Stimulated activated CD8-positive, alpha-beta memory T cell treated with anti-CD3 and anti-CD28 coated beads, Interleukin-7, amount 100 ng/mL, for 24 hours (primary cell): ENCODE measurements at places on chromosomes 3 and 15.

DNA sequence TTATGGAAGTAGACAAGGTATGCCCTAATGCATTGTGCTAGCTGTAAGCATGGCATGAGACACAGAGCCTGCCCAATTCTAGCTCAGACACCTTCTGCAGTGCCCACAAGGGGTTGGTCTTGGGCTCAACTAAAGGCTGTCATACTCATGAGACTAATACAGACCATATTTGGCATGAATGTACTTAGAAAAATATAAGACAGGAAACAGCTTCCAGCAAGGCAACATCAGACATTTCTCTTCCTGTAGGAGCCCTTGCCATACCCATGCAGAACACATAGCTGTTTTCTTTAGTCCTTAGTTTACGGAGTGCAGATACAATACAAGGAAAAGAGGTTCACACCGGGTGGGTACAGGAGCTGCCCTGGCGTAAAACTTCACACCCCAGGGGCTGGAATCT lies 30.5 kb upstream of the NR1I2 start:
- DNase-seq = no peak

DNA sequence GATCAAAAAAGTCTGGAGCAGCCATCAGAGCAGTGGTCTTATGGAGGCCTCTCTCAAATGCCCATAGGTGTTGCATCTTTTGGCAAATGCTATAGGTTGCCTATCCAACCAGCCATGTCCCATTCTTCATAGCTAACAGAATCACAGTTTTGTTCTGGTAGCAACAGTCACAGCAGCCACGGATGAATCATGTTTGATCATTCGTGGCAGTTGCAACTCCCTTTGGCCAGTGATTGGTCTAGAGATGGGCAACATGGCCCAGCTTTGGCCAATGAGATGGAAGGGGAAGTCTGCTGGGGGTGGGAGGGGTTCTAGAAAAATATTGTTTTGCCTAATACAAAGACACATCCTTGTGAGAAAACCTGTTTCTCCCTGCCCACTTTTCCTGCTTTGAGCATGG lies 50.3 kb upstream of the PPP2R3A start:
- no peak for DNase-seq

DNA sequence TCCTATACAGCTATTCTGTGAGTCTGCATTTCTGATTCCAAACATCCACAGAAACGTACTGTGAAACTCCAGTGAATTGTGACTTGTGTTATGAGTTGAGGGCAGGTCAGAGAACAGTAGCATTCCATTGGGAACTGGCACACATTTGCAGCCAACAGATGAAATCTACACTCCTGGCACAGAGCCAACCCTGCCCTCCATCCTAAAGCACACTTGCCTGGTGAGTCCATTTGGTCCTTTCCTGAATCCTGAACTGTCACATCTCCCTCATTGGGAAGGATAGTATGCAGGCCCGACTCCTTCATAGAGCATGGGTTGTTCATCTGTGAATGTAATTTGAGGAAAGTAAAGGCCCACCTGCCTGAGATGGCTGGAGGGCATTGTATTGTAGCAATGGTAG lies 314.3 kb upstream of the RASGRP1 start:
- DNase-seq = no peak

GRCh38 chr3:189132231-189132671 lies 39.5 kb upstream of the TPRG1 start:
- peak; percentile 37 for DNase-seq

GRCh38 chr15:60074181-60074885 lies 70.2 kb downstream of the FOXB1 start:
- DNase-seq = no peak
